ENCODE measurements at places on chromosomes 13 and 19.

GRCh38 chr13:113297370-113298042, 467 bp downstream of the LAMP1 start:
- no peak for DNase-seq

GRCh38 chr13:39263033-39263432, 224.8 kb downstream of the NHLRC3 start:
- DNase-seq: peak; percentile 7

- DNase-seq: peak; percentile 19
Measured at GRCh38 chr13:34155931-34156607, 338.1 kb downstream of the RFC3 start.

- DNase-seq: no peak
Measured at GRCh38 chr19:11053817-11054195, 35.5 kb upstream of the LDLR start.

DNA sequence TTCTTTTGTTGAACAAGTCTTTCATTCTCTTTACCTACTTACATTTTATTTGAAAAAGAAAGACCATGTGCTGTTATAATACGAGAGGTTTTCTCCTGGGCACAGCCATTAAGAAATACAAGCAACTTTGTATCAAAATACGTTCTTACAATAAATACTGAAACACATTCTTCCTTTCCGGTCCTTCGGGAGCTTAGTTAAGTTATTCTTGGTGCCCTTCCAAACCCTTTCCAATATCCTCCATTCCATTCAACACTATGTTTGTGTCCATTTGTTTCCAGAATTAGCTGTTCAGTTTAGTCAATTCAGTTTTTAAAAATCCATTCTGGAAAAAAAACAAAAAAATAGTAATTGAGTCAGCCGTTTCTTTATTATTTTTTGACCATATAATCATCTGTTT, 746.8 kb upstream of the SLC10A2 start:
- DNase-seq: no peak

DNA sequence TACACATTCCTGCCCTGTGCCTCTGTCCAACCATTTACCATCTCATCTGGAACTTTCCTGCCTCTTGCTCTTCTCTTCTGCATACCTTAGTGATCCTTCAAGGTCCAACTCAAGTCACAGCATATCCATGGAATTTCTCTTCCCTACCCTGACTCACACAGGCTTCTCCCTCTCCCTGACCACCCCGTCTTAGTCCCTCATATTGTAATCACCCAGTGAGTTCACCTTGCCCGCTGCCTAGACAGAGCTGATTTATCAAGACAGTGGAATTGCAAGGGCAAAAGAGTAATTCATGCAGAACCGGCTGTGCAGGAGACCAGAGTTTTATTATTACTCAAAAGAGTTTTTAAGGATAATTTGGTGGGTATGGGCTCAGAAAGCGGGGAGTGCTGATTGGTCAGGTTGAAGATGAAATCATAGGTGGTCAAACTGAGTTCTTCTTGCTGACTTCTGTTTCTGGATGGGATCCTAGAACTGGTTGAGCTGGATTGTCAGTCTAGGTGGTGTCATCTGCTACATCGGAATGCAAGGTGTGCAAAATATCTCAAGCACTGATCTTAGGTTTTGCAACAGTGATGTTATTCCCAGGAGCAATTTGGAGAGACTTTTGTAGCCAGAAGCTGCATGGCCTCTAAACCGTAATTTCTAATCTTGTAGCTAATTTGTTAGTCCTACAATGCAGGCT, 67.2 kb downstream of the HSPH1 start:
- DNase-seq: no peak

DNA sequence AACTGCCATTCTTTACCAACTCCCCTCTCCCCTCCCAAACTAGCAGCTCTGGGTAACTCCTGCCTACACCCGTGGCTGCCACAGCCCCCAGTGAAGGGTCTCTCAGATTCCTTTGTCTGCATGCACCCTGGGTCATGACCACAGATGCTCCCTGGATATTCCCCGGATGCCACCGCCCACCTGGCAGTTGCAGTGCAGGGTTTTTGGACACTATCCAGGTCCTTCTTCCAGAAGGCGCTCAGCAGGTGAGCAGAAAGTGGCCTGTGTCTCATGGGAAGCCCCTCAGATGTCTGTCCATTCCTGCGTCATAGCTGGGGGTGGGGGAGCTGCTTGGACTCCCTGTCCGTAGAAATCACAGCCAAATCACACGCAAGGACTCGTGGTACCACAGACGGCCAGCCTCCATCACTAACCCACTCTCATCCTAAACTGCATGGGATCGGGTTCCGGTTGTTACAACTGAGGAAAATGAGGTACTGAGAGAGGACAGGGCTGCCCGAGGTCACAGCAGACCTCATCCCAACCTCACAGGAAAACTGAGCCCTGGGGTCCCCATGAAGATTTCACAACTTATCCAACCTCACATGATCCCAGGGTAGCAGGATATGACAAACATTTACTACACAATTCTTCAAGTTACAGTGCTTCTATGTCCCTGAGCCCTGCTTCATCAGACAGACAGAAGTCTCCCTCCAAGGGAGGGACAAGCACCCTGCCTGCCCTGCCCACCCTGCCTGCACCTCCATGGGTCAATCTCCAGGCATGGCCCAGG, 38.6 kb downstream of the ELL start:
- no peak for DNase-seq

DNA sequence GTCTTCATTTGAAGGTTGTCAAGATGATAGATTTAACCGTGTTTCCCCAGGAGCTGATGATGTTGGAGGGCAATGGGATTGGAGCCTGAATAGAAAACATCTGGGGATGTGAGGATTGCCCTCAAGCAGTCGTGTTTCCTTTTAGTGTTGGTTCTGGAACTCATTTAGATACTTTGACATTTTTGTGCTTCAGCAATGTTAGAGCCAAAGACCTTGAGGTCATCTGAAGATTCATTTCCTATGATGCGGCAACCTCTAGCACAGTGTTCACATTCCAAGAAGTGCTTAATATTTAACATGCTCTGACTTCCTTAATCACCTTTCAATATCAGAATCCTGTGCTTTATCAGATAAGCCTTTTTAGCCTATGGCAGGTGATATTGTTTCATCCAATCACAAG, 82.7 kb downstream of the SLC10A2 start:
- DNase-seq: peak; percentile 4

GRCh38 chr13:76016799-76017400, 380.8 kb downstream of the LMO7 start:
- DNase-seq: no peak

- DNase-seq: no peak
Measured at GRCh38 chr13:94657167-94657566, 55.2 kb downstream of the SOX21 start.

GRCh38 chr13:50400035-50400726, 384.9 kb downstream of the KCNRG start:
- no peak for DNase-seq

DNA sequence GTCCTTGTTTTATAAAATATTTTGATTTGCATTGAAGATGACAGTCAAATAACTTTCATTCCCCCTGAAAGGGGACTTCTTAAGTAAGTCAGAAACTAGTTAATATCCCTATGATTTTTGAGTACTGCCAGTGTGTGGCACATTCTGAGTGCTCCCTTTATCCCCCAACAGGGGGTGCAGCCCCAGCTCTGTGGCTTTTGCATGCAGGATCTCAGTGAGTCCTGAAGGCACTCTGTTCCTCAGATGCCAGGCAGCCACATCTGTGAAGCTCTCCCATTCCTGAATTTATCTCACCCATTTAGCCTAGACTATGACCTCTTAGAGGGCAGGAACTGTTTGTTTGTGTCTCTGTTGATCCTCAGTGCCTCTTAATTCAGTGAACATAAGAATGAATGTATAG, 123.1 kb downstream of the CDK8 start:
- DNase-seq: peak; percentile 4

GRCh38 chr13:23477101-23477500, 43.6 kb upstream of the SACS start:
- no peak for DNase-seq

DNA sequence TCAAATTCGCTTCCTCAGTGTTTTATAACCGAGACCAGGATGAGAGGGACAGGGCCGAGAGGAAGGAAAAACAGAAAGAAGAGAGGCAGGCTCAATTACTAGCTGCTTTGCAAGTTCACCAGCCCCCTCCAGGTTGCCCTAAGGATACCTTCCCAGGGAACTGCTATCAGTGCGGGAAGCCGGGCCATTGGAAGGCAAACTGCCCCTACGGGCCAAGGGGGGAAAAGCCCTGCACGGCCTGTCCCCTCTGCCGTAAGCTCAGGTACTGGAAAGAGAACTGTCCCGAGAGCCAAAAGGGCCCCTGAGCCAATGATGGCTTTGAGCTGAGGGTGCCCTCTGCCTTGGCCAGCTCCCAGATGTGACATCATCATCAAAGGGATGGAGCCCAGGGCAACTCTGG, 3.2 kb upstream of the ERVV-1 start:
- no peak for DNase-seq

DNA sequence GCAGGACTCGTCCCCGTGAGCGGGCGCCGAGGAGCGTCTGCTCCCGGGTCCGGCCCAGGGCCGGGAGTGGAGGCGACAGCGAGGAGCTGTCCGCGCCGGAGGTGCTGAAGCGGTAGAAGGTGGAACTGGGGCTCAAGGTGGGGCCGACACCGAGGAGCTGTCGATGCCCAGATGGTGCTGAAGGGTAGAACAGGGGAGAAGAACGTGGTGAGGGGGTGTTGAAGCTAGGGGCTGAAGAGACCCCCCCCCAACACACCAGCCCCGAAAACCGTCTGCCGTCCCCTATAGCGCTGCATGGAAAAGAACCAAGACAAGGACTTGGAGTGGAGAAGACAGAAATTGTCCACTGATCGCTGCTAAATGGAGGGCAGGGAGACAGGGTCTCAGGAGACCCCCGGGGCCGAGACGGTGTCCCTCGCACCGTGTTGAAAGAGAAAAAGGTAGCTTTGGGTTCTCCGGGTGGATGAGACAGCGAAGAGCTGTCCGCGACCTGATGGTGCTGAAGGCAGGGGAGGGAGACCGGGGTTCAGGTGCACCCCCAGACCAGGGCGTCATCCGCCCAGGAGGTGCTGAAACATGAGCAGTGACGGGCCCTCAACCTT, 7.1 kb upstream of the PDE4C start:
- DNase-seq: peak; percentile 75

DNA sequence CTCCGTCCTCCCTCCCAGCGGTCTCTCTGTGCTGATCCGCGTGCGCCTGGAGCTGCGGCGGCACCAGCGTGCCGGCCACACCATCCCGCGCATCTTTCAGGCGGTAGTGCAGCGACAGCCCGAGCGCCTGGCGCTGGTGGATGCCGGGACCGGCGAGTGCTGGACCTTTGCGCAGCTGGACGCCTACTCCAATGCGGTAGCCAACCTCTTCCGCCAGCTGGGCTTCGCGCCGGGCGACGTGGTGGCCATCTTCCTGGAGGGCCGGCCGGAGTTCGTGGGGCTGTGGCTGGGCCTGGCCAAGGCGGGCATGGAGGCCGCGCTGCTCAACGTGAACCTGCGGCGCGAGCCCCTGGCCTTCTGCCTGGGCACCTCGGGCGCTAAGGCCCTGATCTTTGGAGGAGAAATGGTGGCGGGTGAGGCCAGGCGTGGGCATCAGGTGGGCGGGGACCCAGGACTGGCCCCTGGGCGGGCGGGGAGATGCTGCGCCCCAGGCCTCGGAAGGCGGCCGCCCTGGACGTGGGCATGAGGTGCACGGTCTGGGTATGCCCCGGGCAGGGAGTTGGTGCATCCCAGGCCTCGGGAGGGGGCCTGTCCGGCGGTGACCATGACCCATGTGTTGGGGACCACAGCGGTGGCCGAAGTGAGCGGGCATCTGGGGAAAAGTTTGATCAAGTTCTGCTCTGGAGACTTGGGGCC, 16.4 kb downstream of the SLC27A1 start:
- no peak for DNase-seq

DNA sequence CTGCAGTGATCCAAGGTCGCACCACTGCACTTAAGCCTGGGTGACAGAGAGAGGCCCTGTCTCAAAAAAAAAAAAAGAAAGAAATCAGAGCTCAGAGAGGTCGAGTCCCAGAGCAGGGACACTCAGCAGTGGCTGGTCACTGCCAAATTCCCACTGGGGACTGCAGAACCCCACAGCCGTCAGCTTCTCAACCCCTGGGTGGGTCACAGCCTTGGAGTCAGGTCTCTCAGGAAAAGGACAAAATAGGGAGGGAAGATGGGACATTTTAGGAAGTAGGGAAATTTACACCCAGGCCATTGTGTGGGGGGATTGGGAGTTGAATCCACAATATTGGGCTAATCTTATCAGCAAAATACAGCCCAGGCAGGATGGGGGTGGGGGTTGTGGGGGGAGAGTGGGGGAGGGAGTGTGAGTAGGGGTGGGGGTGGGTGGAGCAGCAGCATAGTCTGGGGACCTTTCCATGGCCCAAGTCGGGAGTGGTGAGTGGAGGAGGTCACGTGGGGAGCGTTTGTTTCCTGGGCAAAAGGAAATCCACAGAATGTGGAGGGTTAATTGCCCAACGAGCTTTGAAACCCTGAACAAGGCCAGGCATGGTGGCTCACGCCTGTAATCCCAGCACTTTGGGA, 5.0 kb upstream of the CCDC194 start:
- no peak for DNase-seq

DNA sequence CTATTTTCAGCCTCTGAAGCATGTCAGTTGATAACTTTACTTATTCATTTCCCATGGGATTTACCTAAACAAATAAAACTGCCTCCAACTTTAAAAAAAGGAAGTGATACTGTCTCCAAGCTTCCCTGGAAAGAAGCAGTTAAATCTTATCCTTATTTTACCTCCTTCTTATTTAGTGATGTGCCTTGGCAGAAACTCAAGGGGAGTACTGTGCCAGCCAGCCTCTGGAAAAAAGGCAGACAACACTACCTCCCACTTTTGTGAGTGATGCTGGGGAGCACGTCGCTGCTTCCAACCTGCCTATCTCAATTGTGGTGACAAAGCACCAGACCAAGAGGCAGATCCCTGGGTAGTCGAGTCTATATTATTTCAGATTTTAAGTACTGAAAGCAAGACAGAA, 765.6 kb downstream of the DIAPH3 start:
- DNase-seq: no peak

- no peak for DNase-seq
Measured at GRCh38 chr19:9968820-9969687, 32.7 kb upstream of the OLFM2 start.

DNA sequence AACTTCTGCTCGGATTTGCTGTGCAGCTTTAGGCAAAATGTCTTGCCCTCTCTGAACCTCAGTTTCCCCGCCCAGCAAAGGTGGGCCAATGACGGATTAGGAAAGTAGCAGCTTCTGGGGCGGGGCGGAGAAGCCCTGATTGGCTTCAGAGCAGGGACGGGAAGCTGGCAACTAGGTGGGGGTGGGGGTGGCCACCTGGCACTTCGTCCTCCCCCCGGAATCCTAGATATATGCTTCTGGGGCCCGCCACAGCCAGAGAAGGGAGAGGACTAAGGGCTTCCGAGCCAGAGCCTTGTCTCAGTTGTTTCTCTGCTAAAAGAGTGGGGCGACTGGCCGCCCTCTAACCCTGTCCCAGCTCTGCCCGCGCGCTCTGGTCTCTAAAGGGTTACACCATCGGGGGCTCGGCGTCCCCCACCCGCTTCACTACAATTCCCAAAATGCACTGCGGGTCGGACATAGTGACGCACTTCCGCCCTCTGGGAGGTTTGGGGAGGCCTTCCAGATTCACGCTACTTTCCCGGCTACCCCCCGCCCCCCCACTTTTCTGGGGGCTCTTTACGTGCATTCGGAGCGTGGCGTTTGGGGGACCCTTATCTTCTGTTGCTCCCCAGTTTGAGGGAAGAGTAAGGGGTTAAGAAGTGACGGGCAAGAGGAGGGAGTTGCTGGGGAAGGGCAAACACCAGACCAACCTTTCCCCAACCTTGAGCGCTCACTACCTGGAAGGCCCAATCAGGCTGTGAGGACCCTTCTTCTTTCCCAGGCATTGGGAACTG, 672 bp upstream of the IRF2BP1 start:
- DNase-seq: peak; percentile 90
